Stimulated activated CD8-positive, alpha-beta memory T cell treated with anti-CD3 and anti-CD28 coated beads, Interleukin-12 subunit alpha, Interleukin-12 subunit beta, amount 100 ng/mL, for 1 hour (primary cell): ENCODE measurements at places on chromosomes 5 and 9.

- no peak for DNase-seq
These were observed 4.1 kb downstream of the FIBCD1 start for GRCh38 chr9:130934702-130935647.

GRCh38 chr5:150398722-150399523, 13.8 kb downstream of the CD74 start:
- DNase-seq, result no peak

GRCh38 chr5:14501353-14502293, 80.0 kb upstream of the OTULINL start:
- DNase-seq, result no peak

- DNase-seq, result no peak
These were observed 255.5 kb downstream of the PBX3 start for GRCh38 chr9:126002476-126003350.

- DNase-seq, result no peak
These were observed 34.2 kb downstream of the IPPK start for GRCh38 chr9:92635760-92636159.

GRCh38 chr5:155381654-155382053, 368.1 kb downstream of the KIF4B start:
- no peak for DNase-seq

- DNase-seq, result no peak
These were observed 858 bp upstream of the SOWAHA start for GRCh38 chr5:132812123-132812765.

GRCh38 chr9:8653855-8654254, 854.3 kb upstream of the DMAC1 start:
- DNase-seq, result no peak

- no peak for DNase-seq
These were observed 566.7 kb downstream of the CCDC171 start for GRCh38 chr9:16119261-16120230.

GRCh38 chr5:75235711-75236110, 967 bp downstream of the ANKRD31 start:
- DNase-seq, result no peak

GRCh38 chr9:95971815-95972214, 96.3 kb downstream of the ERCC6L2 start:
- no peak for DNase-seq

GRCh38 chr9:22229069-22229468, 217.6 kb upstream of the DMRTA1 start:
- DNase-seq, result no peak

GRCh38 chr9:95027914-95028852, 289.3 kb downstream of the FANCC start:
- DNase-seq, result no peak

DNA sequence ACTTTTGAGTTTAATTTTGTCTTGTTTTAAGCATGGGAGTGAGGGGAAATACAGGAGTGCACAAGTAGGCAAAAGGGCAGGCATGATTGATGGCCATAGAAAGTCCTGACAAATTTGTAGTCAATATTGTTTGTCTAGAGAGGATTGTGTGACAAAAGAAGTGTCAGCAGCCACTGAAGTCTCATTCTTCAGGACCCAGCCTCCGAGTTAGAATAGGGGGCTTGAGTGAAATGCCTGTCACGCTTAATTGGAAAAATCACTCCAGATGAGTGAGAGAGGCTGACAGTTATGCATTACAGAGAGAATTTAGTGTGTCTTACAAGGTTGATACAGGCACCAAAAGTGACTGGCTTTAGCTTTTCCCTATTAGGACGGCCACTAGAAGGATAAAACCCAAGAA, 81.9 kb upstream of the RPS23 start:
- DNase-seq, result no peak

- DNase-seq, result no peak
These were observed 39.6 kb upstream of the RXRA start for GRCh38 chr9:134286471-134287245.

DNA sequence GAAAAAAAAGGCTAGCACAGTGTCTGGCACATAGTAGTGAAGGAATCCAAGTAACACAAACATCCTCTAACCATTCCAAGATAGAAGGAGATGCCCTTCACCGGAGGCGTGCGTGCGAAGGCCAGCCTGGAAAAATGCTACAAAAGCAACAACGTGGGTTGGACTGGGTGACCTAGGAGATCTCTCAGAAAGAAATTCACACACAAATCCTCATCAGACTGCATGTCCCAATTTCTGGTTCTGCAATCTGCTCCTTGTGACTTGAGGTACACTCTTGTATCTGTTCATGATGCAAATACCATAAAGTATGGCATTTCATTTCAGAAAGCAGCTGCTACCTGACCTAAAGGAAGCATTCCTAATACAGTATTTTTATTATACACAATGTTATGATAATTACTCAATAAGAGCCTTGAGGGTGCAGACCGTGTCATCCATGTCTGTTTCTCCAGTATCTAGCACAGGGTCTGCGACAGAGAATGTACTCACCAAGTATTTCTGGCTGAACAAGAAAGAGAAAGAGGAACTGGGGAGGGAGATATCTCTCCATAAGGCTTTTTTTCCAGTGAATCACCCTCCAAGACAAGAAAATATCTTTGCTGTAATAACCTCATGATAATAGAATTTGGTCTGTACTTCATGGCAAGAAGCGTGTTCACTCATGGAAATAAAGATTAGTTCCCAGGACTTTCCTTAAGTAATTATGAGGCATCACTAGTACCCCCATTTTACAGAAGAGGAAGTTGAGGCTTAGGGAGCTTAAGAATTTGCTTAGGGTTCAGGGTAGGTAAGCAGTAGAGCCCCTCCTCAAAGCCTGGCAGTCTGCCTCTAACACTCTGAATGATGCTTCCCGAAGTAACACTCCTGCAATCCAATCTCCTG, 138.3 kb downstream of the CDK5RAP2 start:
- no peak for DNase-seq

DNA sequence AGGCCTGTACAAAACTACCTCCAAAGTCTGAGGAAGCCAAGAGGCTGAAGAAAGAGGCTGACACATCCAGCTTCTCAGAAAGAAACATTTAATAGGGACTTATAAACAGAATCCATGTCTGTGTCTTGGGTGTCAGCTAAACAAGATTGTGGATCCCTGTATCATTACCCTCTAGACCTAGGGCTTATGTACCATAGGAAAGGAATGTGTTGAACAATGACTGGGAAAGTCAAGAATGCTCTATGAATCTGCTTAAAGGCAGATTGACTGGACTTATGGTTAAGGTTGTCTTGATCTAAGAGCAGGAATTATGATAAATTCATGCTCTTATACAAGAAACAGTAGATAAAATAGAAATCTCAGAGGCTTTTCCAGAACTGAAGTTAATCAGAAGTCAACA, 335.7 kb upstream of the RPS23 start:
- no peak for DNase-seq

GRCh38 chr5:119743927-119744326, 114.6 kb downstream of the FAM170A start:
- DNase-seq, result no peak

DNA sequence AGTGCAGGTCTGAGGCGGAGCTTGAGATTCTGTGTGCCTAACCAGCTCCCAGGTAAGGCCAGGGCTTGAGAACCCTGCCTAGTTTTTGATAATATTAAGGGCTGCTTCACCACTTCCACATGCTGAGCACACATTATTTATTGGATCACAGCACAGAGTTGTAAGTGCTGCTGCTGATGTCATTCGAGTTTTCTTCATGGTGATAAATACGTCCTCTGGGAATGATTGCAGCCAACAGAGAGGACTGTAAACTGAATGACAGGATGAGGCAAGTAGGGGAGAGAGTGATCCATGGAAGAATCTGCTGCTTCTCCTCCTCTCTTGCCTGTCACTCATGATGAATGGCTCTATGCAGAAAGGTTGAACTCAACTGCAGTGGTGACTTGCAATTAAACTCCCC, 77.9 kb upstream of the VPS13A start:
- no peak for DNase-seq

GRCh38 chr9:20623748-20624124, 1.4 kb upstream of the MLLT3 start:
- DNase-seq, result no peak
